GM23248 (cell line): ENCODE measurements at places on chromosomes 4 and X. TPM values are rescaled to one million over a fixed set of nuclear protein-coding genes. Genes with fewer than 3 reads are reported as not detected.
A peak's percentile ranks its signal among the peaks of the same experiment; 100 is the strongest.

GRCh38 chrX:30181353-30181752, 34.0 kb upstream of the MAGEB2 start:
- no peak for DNase-seq

DNA sequence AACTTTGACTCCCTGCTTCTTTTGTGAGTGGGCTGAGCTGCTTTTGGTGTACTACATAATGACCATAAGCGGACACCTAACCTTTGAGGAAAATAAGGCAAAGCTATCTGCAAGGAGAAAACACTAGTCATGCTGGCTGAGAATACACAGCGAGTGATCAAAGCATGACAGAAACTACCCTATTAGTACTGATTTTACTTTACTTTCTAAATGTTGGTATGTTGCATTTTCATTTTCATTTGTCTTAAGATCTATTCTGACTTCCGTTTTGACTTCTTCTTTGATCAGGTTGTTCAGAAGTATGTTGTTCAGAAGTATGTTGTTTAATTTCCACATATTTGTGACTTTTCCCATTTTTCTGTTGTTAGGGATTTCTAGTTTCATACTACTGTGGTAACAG, 361.1 kb downstream of the TRAM1L1 start:
- DNase-seq, result no peak

DNA sequence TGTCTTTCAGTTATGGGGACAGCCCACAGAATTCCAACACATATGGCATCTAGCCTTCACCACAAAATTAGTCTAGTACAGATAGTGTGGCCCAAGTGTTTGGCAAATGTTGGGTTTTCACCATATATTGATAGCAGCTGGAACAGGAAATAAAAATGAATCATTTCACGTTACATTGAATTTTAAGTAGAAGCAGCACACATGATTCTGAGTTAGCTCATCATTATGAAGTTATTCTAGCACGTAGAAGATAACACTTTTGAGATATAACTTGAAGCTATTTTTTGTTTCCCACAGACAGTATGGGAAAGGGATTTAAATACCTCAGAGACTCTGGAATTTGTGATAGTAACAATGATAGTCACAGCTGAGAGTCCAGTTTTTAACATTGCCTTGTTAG, 118.7 kb downstream of the FAT4 start:
- peak; percentile 59 for DNase-seq

The COL4A5 gene
- 13.2 and 14.4 TPM in 2 replicates for total RNA-seq

DNA sequence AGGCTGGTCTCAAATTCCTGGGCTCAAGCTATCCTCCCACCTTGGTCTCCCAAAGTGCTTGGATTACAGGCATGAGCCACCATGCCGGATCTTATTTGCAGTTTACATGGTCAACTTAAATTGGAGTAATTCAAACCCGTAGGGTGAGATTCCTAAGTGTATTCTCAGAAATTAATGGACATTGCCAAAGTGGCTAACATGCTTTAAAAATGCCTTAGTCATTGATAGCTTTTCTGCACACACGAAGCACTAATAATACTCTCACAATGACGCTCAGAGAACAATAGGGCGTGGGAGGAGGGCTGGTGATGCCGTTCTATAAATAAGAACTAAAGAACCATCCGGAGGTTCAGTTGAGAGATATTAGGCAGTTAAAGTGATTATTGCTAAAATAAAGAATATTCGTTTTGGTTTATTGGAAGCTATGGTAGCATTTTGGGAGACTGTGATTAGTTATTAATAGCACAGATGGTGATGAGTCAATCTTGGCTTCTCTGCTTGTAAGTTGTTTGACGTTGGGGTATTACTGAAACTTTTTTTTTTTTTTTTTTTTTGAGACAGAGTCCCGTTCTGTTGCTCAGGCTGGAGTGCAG, 79.1 kb downstream of the TRAPPC11 start:
- peak; percentile 90 for DNase-seq

DNA sequence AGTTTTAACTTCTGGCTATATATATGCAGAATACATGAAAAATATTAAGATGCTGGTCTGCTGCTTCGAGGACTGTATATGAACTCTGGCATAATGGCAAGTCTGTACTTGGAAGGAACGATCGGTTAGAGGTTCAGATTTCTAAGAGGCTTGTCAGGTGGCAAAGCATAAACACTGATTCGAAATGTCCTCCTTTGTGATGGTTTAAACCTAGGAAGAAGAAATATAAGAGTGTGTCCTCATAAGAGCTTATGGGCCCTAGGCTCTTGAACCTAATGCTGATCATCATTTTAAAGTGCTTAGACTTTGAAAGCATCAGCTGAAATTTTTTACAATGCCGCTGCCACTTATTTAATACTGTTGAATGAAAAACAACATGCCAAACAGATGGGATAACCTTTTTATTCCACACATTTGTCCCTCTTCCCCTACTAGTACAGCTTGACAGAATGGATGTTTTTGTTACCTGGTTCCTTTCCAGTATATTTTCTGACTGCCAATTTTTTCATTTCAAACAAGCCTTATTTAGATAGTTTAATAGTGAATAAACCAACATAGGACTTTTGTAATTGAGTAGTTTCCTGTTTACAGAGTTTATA, 8.8 kb downstream of the SPRY1 start:
- DNase-seq, result no peak

GRCh38 chrX:30806187-30806728, 82.8 kb downstream of the TAB3 start:
- DNase-seq, result no peak

The CNKSR2 gene
- 0.51 and 0.76 TPM in 2 replicates for total RNA-seq

DNA sequence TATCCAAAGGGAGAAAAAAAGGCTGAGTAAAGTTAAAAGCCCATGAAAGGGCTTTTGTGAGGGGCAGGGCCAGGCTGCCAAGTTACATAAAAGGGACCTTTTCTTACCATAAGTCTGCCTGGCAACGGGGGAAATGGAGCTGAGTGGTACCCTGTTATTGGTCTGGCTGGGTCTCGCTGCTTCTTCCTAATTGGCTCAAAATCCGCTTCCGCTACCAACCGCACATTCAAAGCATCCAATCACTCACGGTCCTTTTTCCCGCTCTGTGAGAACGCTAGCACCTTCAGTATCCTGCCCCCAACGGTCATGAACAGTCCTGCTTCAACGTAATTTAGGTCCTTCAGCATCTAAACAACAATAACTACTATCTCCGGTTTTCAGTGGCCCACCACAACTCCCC, 611 bp downstream of the TEX11 start:
- DNase-seq, result no peak

- no peak for DNase-seq
Measured at GRCh38 chr4:145779319-145779801, 99.4 kb downstream of the C4orf51 start.

The ARHGAP4 gene
- total RNA-seq, result 2.8 TPM in 1 of 2 replicates, not detected in the other

The GUCY1B1 gene
- 0.25 and 2.1 TPM in 2 replicates for total RNA-seq

DNA sequence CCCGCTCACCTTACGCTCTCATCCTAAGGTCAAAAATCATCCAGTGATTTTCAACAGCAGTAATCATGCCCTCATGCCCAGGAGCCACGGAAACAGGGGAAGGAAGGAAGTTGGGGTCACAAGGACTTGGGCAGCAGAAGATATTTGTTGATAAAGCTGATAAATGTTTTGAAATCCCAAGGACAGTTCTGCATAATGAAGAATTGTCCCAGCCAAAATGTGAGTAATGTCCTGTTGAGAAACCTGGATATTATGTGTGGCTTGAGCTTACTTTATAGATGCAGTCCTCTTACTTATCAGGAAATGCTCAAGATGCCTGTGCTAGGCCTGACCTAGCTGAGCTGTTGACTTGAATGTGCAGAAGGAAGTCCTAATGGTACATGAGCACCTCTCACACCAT, 263.0 kb upstream of the ZFP42 start:
- no peak for DNase-seq

- no peak for DNase-seq
Measured at GRCh38 chr4:89054627-89055026, 2.4 kb downstream of the FAM13A start.

- DNase-seq, result no peak
Measured at GRCh38 chr4:6148506-6149205, 51.7 kb downstream of the JAKMIP1 start.

- DNase-seq, result no peak
Measured at GRCh38 chr4:163846008-163846407, 351.5 kb downstream of the TMA16 start.

The ZCCHC12 gene
- total RNA-seq, result not detected in 2 replicates

The XAGE2 gene
- not detected in 2 replicates for total RNA-seq

The UGT2A3 gene
- not detected in 2 replicates for total RNA-seq

The KCTD8 gene
- not detected in 2 replicates for total RNA-seq

- peak; percentile 5 for DNase-seq
Measured at GRCh38 chr4:13403833-13404232, 80.3 kb downstream of the RAB28 start.

DNA sequence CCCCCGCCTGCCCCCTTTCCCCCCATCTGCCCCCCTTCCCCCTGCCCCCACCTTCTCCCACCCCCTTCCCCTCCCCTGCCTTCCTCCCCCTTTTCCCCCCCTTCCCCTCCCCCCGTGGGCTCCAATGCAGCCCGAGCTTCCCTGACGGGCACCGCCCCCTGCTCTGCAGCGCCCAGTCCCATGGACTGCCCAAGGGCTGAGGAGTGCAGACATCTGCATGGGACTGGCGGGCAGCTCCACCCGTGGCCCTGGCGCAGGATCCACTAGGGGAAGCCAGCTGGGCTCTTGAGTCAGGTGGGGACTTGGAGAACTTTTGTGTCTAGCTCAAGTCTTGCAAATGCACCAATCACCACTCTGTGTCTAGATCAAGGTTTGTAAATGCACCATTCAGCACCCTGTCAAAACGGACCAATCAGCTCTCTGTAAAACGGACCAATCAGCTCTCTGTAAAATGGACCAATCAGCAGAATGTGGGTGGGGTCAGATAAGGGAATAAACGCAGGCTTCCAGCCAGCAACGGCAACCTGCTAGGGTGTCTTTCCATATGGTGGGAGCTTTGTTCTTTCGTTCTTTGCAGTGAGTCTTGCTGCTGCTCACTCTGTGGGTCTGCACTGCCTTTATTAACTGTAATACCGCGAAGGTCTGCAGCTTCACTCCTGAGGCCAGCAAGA, 300.5 kb upstream of the PABPC4L start:
- DNase-seq, result no peak

The CYTL1 gene
- total RNA-seq, result 1.5 TPM in 1 of 2 replicates, not detected in the other

The MAGEA8 gene
- total RNA-seq, result not detected in 2 replicates
